Pancreas (tissue), 10 donors: ENCODE measurements at places on chromosomes 4 and X. TPM values are rescaled to one million over a fixed set of nuclear protein-coding genes. Genes with fewer than 3 reads are reported as not detected.

- no peaks in the 10 kb centered on the region for H3K36me3 ChIP-seq
- peaks cover 5% of the 10 kb centered on the region for H3K27me3 ChIP-seq
- no peak overlapping the region for H3K4me3 ChIP-seq
- no peak for DNase-seq
- no peak overlapping the region for H3K27ac ChIP-seq
- H3K4me1 ChIP-seq: no peaks in the 10 kb centered on the region
Measured at GRCh38 chrX:91137883-91138282, 296.8 kb upstream of the PABPC5 start.

GRCh38 chr4:55381502-55381901, 14.3 kb upstream of the TMEM165 start:
- H3K27me3 ChIP-seq: no peaks in the 10 kb centered on the region
- H3K4me3 ChIP-seq: no peak overlapping the region
- no peaks in the 10 kb centered on the region for H3K36me3 ChIP-seq
- H3K27ac ChIP-seq: no peak overlapping the region
- H3K4me1 ChIP-seq: peaks cover 15% of the 10 kb centered on the region

DNA sequence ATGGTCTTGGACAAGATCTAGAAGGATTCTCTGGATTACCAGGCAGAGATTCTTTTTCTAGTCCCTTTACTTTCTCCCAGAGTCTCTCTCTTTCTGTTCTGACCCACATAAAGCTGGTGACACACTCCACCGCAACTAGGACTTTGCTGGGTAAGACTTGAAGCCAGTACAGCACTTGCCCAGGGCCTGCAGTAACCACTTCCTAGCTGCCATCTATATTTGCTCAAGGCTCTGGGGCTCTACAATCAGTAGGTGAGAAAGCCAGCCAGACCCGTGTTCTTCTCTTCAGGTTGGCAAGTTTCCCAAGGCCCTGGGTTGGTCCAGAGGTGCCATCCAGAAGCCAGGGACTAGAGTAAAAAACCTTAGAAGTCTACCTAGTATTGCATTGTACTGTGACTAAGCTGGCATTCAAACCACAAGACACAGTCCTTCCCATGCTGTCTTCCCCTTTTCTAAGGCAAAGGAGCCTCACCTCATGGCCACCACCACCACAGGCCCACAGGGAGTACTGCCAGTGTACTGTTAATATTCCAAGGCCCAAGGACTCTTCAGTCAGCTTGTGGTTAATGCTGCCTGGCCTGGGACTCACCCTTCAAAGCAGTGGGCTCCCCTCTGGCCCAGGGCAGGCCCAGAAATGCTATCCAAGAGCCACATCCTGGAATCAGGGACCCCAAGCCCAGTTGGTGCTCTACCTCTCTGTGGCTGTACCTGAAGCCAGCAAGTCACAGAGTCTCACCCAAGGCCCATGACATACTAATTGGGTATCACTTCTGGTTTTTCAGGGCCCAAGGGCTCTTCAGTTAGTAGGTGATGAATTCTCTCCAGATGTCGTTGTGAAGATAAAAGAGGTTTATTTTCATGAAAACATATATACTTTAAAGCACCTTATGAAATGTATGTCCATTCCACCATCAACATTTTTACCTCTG, 54.7 kb downstream of the CD38 start:
- H3K27me3 ChIP-seq: no peaks in the 10 kb centered on the region
- no peak overlapping the region for H3K4me3 ChIP-seq
- H3K27ac ChIP-seq: no peak overlapping the region
- no peaks in the 10 kb centered on the region for H3K4me1 ChIP-seq
- no peak for DNase-seq

DNA sequence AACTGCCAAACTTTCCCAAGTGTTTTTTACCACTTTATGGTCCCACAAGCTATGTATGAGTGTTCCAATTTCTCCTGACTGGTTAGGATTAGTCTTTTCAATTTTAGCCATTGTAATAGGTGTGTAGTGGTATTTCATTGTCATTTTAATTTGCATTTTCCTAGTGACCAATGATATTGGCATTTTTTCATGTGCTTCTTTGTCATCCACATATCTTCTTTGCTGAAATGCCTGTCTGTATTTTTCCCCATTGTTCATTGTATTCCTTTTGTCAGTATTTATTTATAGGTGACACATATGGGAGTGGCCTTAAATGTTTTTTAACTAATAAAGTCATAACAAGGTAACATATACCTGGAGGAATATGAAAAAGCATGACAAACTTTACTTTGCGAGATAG, 9.2 kb upstream of the UBE2D3 start:
- H3K4me3 ChIP-seq: no peak overlapping the region
- no peaks in the 10 kb centered on the region for H3K4me1 ChIP-seq
- DNase-seq: no peak
- H3K36me3 ChIP-seq: no peaks in the 10 kb centered on the region
- H3K27ac ChIP-seq: no peak overlapping the region
- no peaks in the 10 kb centered on the region for H3K27me3 ChIP-seq

GRCh38 chrX:8907688-8908087, 106.5 kb upstream of the FAM9A start:
- no peaks in the 10 kb centered on the region for H3K36me3 ChIP-seq
- H3K4me3 ChIP-seq: no peak overlapping the region
- no peaks in the 10 kb centered on the region for H3K4me1 ChIP-seq

DNA sequence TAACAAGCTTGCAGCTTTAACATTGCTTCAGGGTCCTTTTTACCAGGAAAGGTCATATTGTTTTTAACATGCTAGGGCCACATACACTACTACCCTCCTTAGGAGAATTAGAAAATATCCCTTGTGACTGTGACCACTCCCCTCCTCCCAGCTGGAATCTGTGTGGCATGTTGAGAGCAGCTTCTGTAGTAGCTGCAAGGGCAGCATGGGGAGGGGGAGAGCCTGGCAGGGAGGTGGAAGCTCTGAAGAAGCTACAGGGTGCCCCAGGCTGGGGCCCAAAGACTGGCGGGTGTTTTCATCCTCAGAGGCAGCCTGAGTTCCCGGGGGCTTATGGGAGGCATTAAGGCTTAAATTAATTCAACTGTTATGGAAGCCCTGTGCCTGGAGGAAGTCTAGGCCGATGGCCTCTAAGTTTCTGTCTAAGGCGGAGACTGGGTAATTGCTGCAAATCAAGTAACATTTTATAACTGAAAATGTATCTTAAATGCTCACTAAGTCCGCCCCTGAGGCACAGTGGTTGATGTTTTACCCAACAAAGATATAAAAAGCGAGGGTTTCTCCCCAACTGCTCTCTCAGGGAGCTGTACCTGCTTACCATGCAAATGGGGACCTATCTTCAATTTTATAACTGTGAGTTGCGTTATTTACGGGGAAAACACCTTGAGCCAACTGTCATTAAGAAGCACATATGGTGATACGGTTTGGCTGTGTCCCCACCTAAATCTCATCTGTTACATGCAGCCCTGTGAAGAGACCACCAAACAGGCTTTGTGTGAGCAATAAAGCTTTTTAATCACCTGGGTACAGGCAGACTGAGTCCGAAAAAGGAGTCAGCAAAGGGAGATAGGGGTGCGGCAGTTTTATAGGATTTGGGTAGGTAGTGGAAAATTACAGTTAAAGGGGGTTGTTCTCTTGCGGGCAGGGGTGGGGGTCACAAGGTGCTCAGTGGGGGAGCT, 37.4 kb upstream of the STS start:
- no peak overlapping the region for H3K27ac ChIP-seq
- H3K27me3 ChIP-seq: no peaks in the 10 kb centered on the region
- DNase-seq: no peak
- H3K4me1 ChIP-seq: no peaks in the 10 kb centered on the region
- H3K4me3 ChIP-seq: no peak overlapping the region
- no peaks in the 10 kb centered on the region for H3K36me3 ChIP-seq

GRCh38 chr4:121330180-121330665, 50.6 kb downstream of the QRFPR start:
- H3K4me3 ChIP-seq: no peak overlapping the region
- no peaks in the 10 kb centered on the region for H3K4me1 ChIP-seq
- no peaks in the 10 kb centered on the region for H3K36me3 ChIP-seq

DNA sequence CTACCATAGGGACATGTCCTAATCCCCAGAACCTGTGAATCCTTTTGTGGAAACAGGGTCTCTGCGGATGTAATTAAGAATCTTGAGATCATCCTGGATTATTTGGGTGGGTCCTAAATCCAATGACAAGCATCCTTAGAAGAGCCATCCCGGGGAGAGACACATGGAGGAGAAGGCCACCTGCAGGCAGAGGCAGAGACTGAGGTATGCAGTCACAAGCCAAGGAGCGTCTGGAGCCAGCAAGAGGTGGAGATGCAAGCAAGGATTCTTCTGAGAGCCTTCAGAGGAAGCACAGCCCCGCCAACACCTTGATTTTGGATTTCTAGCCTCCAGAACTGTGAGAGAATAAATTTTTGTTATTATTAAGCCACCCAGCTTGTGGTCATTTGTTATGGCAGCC, 13.8 kb upstream of the FAT1 start:
- peaks cover 3% of the 10 kb centered on the region for H3K4me1 ChIP-seq
- no peaks in the 10 kb centered on the region for H3K36me3 ChIP-seq
- no peaks in the 10 kb centered on the region for H3K27me3 ChIP-seq

DNA sequence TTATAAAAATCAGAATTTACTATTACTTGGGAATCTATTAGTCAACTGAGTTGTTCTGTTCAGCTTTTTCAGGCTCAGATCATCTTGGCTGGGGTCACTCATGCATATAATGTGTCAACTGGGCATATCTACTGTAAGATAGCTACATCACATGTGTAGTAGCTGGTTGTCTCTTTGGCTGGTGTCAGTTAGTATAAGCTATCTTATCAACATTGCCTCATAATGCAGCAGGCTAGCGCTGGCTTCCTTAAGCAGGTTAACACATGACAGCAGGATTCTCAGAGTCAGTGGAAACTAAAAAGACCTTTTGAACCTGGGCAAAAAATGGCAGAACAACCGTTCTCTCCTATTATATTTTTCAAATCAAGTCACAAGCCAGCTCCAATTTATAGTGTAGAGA, 378.3 kb upstream of the PCDH10 start:
- H3K36me3 ChIP-seq: no peaks in the 10 kb centered on the region
- H3K4me3 ChIP-seq: no peak overlapping the region
- no peak overlapping the region for H3K27ac ChIP-seq
- DNase-seq: no peak

DNA sequence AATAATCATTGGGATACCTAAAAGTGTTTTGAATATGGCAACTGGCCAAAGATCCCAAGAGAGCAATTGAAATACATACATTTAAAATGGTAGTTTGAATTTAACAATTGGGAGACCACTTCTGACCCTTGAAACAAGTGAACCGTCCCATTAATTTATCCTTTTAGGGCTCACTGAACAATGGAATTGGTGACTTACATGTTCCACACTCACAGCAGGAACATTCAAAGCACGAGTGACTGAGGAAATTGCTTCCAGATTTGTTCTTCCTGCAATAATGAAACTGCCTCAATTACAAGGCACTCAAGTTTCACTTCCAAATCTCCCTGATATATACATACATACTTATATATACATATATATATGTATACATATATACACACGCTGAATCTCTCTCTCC, 20.6 kb downstream of the SLC39A8 start:
- H3K27ac ChIP-seq: no peak overlapping the region
- no peaks in the 10 kb centered on the region for H3K27me3 ChIP-seq
- no peaks in the 10 kb centered on the region for H3K4me1 ChIP-seq
- H3K36me3 ChIP-seq: no peaks in the 10 kb centered on the region

DNA sequence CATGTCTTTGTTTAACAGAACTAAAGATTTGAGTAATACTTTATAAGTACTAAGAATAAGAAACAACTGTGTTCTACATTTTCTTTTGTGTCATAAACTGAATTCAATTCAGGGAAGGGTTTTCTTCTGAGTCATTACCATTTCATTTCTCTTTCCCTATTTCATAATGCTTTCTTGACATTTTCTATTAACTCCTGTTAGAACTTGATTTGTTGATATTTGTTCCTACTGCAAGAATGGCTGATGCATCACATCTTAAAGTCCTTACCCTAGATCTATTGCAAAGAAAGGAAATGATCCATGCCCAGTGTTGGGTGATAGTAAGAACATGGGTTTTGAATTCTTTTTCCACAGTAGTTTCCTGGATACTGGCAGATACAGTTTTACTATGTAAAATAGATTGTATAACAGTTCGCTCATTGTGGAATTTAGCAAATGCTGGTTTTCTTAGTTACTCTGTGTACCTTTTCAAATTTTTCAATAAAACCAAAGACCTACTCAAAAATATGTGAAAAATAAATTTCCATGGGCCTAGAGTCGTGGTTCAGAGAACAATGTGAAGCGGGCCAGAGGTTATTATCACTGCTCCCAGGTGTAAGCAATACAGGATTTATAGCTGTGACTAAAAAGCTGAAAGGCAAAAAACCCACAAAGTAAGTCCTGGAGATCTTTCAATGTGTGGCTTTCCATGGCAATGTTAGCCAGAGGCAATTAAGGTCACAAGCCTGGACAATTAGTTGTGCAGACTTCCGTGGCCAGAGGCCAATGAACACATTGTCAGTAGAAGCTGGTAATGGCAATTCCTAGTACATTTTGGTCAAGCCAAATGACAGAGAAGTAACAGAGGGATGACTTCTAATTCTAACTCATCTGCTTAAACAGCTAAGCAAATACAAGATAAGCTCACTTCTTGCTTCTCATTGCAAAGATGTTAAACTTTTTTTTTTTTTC, 127.3 kb upstream of the FAT4 start:
- H3K36me3 ChIP-seq: no peaks in the 10 kb centered on the region
- H3K27me3 ChIP-seq: no peaks in the 10 kb centered on the region
- H3K4me1 ChIP-seq: no peaks in the 10 kb centered on the region
- no peak overlapping the region for H3K27ac ChIP-seq

The PAGE2 gene
- not detected for total RNA-seq

The KLB gene
- total RNA-seq: 2.4 TPM

The MGARP gene
- total RNA-seq: not detected

The XAGE3 gene
- not detected for total RNA-seq

The CLCN5 gene
- 5.3 TPM for total RNA-seq

The KIF4A gene
- total RNA-seq: 0.72 TPM

The DUSP9 gene
- total RNA-seq: not detected

The TMEM31 gene
- not detected for total RNA-seq

The UGT2A1 gene
- total RNA-seq: not detected

The NPY5R gene
- total RNA-seq: 0.18 TPM

The CXCR3 gene
- 0.24 TPM for total RNA-seq
